ENCODE measurements at places on chromosomes 16 and 17.

DNA sequence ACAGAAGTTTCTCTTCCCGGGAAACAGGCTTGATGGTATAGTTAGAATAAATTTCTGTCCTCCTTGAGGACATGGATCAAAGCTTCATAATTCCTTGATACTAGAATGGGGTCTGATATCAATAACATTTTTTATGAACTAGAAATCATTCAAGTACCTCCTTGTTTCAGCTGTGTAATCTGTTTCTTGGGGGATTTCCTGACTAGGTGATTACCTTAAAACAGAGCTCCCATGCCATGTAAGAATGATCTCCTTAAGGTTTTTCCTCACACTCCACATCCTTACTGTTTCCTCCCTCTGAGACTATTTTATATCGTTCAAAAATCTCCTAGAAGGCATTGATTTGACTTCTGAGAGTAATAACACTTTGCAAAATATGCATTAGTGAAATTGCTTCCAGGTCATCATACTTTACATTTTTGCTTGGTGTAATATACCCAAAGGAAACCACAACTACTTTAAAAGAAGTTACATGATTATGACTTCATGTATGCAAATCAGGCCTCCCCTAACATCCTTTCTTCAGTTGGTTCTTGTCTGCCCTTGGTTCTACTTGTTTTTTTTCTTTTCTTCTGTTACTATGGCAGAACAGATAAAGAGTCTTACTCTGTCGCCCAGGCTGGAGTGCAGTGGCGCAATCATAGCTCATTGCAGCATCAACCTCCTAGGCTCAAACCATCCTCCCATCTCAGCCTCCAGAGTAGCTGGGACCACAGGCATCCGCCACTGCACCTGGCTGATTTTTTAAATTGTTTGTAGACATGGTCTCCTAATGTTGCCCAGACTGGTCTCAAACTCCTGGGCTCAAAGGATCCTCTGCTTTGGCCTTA is 388.8 kb downstream of the ZFHX3 start:
- no peak for DNase-seq

DNA sequence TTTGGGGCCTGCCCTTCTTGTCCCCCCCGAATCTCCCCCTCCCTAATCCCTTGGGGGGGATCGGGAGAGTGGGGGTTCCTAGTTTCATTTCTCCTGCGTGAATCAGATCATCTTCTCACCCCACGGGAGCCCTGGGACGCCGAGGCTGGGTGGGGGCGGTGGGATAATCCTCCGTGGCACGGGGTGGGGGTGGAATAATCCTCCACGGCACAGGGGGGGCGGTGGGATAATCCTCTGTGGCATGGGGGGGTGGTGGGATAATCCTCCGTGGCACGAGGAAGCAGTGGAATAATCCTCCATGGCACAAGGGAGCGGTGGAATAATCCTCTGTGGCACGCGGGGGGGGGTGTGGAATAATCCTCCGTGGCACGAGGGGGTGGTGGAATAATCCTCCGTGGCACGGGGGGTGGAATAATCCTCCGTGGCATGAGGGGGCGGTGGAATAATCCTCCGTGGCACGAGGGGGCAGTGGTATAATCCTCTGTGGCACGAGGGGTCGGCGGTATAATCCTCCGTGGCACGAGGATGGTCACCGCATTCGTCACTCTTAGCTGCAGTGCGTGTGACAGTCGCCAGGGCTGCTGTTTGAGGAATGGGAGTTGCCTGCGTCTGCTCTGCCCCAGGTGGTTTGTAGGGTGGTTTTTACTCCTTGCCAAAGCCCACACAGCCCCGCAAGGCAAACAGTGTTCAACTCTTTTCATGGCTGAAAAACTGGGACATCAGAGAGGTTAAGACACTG is 156.9 kb downstream of the LAT start:
- no peak for DNase-seq

- DNase-seq, result no peak
These were observed 32.7 kb upstream of the RPH3AL start for GRCh38 chr17:385178-385835.

DNA sequence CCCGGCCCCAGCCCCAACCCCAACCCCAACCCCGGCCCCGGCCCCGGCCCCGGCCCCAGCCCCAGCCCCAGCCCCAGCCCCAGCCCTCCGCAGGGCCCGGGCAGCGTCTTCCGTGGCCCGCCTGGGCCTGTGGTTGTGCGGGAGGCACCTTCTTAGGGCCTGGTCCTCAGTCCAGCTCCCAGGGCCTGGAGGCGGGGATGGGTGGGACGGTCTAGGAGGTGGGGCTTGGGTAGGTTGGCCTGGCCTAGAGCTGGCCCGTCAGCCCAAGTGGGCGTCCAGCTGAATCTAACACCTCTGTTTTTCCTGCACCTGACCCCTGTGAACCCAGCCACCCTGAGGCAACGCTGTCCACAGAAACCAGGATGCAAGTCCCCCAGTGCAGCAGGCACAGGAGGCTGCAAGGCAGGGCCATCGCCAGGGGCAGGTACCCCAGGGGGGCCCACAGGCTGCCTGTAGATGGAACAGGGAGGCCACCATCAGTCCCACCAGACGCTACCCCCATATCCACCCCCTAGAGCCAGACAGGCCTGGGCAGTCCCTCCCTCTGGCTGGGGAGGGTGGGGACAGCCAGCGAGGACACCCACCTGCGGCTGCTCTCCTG is 8.8 kb downstream of the MSLN start:
- DNase-seq, result no peak

DNA sequence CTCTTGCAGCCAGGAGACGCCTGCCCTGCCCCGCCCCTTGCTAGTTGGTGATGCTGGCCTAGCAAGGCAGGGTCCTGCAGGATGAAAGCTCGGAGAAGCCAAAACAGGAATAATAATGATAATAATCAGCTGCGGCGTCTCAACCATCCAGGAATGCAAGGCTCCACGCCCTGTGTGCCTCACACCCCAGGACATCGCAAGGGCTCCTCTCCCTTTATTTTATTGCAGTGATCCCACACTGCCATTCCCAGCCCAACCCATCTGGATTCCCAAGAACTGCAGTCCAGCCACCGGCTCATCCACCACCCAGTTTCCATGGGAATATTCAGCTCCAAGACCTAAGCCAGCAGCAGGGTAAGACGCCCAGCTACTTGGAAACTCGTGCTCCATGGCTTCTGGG is 21.0 kb upstream of the ZNF652 start:
- DNase-seq, result no peak

- DNase-seq, result no peak
These were observed 24.3 kb downstream of the CENPV start for GRCh38 chr17:16328997-16329396.

DNA sequence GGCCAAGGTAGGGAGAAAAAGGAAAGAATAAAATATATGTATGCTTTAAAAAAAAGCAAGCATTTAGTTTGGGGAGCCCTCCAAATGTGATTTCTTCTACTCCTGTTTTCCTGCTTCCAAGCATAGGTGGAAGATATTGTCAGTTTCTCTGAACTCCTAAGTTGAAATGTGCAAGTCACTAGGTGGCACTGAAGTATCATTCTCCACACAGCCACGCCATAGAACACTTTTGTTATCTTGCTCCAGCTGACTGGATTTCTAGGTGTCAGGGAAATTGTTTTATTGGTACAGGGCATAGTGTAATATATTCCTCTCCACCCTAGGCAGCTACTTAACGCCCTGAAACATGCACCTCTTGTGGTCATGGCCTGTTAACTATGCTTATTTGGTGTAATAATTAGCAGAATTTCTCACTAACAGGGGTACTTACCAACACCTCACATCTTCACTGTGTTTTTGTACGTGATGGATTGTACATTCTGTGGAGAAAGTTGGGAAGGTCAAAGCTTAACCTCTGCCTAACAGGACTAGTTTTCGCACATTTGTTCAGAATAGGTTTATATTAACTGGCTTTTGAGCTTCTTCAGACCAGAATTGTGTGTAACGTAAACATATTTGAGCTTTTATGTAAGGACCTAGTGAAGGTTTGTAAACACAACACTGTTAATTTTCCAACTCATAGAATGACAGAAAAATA is 69.3 kb downstream of the FTO start:
- DNase-seq, result peak; percentile 41

- DNase-seq, result no peak
These were observed 5.1 kb downstream of the ARL4D start for GRCh38 chr17:43403846-43404245.

- no peak for DNase-seq
These were observed 9.5 kb downstream of the DOK4 start for GRCh38 chr16:57476546-57477410.

- DNase-seq, result no peak
These were observed 123.4 kb downstream of the ASIC2 start for GRCh38 chr17:33169580-33170285.

DNA sequence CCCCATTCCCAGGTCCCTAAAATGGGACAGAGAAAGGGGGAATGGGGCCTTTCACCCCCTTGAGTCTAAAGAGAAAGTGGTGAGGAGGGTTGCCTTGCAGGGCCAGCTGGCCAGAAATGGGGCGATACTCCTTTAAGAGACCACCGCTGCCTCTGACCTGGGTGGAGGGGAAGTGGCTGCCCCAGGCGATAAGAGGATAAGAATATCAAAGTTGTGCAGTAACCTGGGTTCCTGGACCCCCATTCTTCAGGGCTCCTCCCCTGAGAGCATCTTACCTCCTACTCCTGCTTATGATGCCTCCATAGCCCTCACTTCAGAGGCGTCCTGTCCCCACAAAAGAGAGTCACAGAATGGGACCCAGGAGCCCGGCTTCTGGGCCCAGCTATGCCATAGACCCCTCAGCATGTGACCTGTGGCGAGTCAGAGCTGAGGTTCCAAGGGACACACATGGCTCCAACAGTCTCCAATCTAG is 5.2 kb upstream of the TSPOAP1 start:
- DNase-seq, result no peak

- DNase-seq, result no peak
These were observed 12.7 kb downstream of the PHLPP2 start for GRCh38 chr16:71711789-71712188.

DNA sequence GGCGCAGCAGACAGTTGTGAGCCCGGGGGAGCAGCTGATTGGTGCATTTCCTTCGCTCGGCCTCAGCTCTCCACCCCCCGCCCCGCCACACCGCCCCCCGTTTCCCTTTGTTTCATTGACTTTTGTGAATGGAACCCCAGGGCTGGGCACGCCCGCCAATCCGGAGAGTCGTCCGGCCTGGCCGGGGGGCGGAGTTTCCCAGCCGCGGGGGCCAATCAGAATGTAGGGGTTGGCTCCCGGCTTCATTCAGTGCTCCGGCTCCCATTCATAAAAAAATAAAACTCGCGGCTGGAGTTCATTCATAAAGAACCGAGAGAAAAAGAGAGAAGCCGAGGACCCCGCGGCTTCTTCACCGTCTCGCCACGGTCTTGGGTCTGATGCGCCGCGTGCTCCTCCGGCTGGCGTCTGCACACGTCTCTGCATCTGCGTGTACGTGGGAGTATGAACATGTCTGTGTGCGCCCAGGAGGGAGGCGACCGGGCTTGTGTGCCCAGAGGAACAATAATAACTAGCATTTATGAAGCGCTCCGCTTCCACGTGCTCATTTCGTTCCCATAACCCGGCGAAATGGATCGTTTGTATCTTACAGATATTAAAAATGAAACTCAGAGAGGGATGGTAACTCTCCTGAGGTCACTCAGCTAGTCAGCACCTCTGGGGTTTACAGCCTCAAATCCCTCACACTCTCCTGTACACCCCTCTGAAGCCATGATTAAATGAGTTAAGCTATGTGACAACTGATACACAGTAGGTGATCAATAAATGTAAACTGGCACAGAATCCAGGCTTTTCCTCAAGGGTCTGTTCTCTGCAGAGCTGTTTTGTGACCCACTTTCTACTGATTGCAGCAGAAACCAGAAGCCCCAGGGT is at the start of gene ETV4:
TSS of gene ETV4 (minus strand) at position 22 of the 870 bp plus-strand sequence. CDS start 723 bp downstream, outside the sequence.
- peak; percentile 89 for DNase-seq

DNA sequence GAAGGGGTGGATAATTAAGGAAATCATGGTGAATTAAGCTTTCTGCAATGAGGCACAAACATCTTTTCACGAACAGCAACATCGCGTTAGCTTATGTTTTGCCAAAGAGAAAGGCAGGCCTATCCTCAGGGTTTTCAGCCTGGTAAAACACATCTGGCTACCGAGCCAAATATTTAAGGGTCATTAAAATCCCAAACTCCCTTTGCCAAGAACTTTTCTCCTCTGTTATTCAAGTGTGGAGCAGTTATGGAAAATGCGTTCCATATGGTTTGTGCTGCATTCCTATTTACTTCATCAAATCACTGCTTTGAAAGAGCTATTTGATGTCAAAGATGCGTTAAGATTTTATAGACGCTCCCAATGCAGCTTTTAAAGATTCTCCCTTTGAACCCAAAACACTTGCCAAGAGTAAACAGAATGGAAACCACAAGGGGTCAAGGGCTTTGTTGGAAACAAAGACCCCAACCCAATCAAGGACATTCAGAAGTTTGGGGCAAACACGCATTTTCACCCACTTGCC is 308.3 kb upstream of the CDH5 start:
- no peak for DNase-seq

- DNase-seq, result no peak
These were observed 24.7 kb upstream of the ICAM2 start for GRCh38 chr17:64045176-64045575.

DNA sequence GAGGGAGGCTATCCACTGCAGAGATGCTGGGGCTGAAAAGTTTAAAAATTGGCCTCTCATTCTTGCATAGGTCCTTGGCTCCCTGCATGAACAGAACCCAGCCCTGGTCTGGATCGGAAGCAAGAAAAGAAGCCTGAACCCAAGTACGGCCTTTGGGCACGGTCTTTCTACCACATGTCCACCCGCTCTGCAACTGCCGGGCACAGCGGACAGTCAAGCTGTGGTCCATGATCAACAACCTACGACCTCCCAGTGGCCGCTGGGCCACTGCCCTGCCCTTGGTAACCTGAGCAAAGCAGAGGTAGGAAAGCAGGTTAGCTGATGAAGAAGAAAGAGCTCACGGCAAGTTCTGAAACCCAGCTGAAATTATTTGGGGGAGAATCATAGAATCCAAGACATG is 3.6 kb downstream of the ABCC12 start:
- DNase-seq, result no peak

DNA sequence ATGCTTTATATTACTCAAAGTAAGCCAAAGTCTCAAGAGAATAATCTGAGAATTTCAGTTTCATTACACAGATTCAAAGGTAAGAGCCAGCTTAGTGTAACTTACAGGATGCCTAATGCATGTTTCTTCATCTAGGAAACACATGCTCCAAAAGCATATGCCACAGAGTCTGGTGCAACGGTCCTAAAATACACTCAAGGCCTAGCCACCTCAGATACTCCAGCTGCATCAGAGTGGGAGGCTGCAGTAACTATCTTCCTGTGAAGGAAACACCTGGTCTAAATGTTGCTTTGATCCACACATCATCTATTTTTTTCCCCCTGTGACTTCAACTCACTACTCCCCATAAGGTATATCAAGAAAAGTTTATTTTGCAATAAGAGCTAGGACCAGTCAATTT is 51.6 kb upstream of the CORO6 start:
- no peak for DNase-seq

- DNase-seq, result no peak
These were observed 473 bp downstream of the FTO start for GRCh38 chr16:53704445-53704813.

DNA sequence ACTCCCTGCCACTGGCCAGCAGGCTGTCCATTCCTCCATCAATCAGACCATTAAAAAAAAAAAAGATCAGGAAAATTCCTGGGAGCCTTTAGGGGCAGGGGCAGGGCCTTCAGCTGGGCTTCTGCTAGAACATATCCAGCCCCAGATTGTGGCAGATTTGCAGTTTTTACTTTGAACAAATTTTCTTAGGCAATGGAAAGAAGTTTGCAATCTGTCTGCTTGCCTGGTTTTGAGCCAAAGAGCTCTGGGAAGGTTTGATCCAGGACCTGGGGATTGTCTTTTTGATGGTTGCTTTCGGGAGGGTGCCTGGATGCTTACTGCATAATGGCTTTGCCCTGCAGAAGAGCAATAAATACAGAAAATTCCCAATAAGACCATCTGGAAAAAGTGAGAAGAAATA is 145.9 kb downstream of the SHISA9 start:
- DNase-seq, result no peak

GRCh38 chr17:75877752-75878173 is 618 bp downstream of the TRIM47 start:
- peak; percentile 21 for DNase-seq

All from NCI-H1694 treated with DMSO at 0.1 percent for 48 hours (cell line).